ENCODE measurements at places on chromosomes 3 and 15.

GRCh38 chr15:59963322-59963721 is 40.8 kb upstream of the FOXB1 start:
- DNase-seq: no peak

DNA sequence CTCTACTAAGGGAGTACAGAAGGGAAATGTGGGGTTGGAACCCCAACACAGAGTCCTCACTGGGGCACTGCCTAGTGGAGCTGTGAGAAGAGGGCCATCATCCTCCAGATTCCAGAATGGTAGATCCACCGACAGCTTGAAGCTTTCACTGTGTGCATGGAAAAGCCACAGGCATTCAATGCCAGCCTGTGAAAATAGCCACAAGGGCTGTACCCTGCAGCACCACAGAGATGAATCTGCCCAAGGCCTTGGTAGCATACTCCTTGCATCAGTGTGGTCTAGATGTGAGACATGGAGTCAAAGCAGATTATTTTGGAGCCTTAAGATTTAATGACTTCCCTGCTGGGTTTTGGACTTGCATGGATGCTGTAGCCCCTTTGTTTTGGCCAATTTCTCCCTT is 39.3 kb upstream of the KCNMB2 start:
- DNase-seq: no peak

DNA sequence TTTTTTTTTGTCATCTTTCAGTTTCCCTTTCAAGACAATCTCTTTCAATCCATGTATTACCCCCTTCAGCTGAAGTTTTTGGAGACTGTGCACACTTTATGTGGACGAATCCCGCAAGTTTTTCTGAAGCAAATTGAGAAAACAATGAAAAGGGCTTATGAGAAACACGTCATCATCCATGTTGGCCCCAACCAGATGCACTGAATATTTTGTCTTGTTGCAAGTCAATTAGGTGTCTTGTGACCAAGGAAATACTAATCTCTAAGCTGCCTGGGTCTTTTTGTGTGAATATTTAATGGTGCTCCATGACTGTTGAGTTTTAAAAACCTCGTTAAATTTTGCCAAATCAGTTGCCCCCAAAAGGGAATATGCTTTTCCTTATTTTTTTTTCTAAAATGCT is 21.7 kb upstream of the PPP4R2 start:
- DNase-seq: no peak

GRCh38 chr3:64431526-64432091 is 206.3 kb upstream of the PRICKLE2 start:
- no peak for DNase-seq

DNA sequence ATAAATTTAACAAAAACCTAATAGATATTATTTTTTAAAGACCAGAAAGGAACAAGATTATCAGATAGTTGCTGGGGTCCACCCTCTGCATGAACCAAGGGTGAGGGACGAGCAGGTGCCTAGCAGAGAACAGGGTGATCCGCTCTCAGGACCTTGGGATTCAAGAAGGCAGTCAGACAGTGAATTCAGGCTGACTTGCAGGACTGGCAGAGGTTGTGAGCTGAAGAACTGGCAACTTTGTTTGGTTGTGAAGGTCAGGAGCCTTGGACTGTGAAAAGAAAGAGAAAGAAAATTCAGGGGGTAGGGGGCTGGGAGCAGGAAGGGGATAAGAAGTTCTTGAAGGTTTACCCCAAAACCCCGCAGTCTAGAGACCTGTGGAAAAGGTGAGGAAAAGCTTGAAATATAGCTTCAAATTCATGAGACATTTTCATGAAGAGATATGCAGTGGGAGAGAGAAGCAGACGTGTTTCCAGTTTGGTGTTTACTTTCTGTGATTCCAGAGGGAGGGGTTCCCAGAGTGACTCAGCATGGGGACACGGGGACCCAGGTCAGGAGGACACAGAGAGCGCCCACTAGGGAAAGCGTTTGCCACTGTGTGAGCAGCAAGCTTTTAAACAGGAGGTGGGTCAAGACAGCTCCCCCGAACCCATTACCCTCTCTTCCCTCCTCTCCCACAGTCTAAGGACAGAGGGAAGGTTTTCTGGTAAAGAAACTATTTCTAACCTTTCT is 217.2 kb upstream of the UMPS start:
- no peak for DNase-seq

- no peak for DNase-seq
These were observed 161.7 kb downstream of the CFAP20DC start for GRCh38 chr3:58888087-58888486.

GRCh38 chr3:49616061-49616460 is 58.1 kb upstream of the APEH start:
- no peak for DNase-seq

- DNase-seq: no peak
These were observed 35.0 kb upstream of the TNFAIP8L3 start for GRCh38 chr15:51129535-51130188.

GRCh38 chr3:179788996-179789395 is 136.2 kb downstream of the USP13 start:
- DNase-seq: no peak

DNA sequence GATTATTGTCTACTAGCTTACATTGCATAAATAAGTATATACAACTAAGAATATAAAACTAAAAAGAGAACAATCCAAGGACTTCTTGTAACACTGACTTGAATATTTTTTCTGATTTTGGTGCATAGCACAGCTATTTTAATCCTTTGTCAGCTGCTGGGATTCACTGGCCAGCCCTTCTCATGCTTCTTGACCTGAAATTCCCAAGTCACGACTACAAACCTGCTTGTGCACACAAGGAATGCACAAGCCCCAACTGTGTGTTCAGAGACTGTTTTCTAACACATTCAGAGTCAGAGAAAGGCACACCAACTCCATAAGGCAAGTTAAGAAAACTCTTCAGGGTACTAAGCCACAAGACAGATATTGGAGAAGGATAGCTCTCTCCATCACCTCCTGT is 80.9 kb downstream of the TNIK start:
- DNase-seq: no peak

DNA sequence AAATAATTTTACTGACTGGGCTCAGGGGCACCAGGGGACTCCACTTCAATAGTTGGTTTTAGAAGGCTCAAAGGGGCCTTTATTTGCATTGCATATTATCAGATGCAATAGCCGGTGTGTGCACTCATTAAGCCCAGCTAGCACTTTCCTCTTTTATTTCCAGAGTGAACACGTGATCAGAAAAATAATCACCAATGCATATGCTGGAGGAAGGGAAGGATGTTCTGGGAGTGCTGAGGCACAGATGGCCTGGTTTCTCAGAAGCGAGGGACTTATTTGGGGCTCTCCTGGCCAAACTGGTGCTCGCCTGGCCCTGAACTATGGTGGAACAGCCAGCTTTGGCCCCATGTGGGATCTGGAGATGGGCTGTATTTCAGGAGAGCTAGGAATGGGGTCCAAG is 60.4 kb upstream of the SEC13 start:
- no peak for DNase-seq

GRCh38 chr3:125214738-125215137 is 2.2 kb upstream of the SLC12A8 start:
- DNase-seq: no peak

DNA sequence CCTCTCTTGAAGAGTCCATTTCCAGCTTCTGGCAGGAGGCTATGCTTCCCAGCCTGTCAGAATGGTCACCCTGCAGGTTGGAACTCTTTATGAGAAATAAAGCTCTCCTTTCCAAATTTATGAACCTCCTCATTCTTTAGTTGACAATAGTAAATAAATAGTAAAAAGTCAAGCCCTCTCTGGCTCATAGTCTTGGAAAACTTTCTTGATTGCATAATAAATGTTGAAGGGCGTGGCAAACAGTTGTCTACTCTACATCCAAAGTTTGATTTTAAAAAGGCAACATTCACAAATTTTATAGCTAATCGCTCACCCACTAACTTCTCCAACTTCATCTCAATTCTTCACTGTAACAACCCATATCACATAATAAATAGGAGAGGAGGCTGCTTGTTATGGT is 58.8 kb downstream of the MCF2L2 start:
- no peak for DNase-seq

- no peak for DNase-seq
These were observed 178.6 kb downstream of the KCNAB1 start for GRCh38 chr3:156298938-156299337.

- DNase-seq: no peak
These were observed 1045.9 kb downstream of the MCTP2 start for GRCh38 chr15:95277266-95277665.

- no peak for DNase-seq
These were observed 3.2 kb upstream of the TBC1D23 start for GRCh38 chr3:100257586-100257985.

DNA sequence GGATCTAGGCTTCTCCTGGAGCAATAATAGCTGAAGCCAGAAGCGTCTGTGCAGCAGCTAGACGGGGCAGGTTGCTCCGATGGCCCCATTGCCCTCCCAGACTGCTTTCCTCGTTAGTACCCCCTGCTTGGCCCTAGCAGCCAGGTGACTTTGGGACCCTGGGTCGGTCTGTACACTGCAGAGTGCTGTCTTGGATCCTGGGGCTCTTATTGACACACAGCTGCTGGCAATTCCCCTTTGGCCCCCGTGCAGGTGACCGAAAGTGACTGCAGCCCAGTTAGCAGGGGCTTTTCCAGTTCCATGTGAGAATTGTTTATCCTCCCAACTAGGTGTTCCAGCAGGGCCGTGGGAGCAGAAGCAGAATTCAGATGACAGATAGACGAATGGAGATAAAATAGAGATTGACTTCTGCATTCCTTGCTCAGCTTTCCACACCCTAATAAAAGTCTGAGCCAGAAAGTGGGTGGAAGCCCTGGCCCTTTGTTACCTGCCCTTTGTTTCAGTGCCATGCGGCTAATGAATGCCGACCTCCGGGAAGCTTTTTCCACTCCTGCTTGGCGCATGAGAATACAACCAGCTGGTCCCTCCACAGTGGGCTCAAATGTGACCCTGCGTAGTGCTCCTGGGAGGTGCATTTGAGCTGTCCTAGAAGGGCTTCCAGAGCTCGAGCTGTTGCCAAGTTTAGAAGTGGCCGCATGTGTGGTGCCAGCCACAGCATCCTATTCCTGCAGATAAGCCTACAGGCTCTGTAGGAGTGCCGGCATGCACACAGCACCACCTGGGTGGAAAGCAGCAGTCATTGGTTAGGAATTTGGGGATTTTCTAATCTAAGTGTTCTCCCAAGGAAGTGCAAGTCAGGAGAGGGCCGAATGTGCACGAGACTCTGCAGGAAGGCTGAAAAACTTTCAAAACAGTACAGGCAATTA is 94.4 kb downstream of the SLCO3A1 start:
- DNase-seq: peak; percentile 41

GRCh38 chr3:43028678-43029490 is 49.8 kb downstream of the GASK1A start:
- DNase-seq: no peak

GRCh38 chr3:161051856-161052255 is 53.3 kb downstream of the B3GALNT1 start:
- no peak for DNase-seq

- DNase-seq: peak; percentile 45
These were observed 3.9 kb downstream of the PRKCD start for GRCh38 chr3:53164911-53165310.

- DNase-seq: no peak
These were observed 117.7 kb downstream of the POLR2M start for GRCh38 chr15:57824186-57824585.

GRCh38 chr15:80570553-80570952 is 124.6 kb upstream of the ABHD17C start:
- no peak for DNase-seq

DNA sequence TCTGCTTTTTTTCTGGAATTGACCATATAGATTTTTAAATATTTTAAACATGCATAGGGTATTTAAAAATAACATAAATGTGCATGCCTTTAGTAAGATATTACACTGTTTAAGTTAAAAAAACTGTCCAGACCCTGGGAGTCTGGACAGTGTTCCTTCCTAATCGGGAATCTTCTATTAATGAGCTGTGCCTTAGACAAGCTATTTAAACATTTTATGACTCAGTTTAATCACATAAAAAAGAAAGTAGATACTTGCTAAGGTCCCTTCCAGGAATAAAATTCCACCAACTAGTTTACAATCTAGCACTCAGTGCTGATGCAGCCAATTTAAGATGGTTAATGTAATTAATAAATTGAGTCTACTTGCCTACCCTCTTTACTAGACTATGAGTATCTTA is 140.4 kb upstream of the DPH6 start:
- DNase-seq: no peak

DNA sequence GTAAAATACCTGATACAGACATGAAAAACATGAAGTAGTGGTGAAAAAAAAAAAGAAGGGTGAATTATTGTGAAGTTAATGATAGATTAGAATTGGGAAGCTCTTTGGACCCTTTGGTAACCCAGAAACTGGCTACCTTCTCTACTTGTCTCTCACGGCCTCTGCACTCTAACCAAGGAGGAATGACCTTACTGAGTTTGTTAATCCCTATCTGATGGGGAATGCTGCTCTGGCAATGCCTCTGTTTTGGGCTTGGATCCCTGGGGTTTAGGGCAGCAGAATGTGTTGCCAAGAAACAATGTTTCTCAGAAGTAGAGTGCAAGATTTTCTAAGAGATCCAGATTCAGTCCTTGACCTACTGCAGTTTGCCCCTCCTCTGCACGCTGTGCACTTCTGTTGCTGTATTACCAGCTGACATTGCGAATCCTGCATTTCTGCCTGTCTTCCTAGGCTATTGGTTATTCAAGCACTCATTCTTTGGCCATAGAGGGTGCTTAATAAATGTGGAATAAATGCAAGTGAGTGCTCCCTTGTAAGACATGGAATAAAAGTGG is 49.2 kb upstream of the MAP3K13 start:
- DNase-seq: no peak

GRCh38 chr3:37701734-37702433 is 159.8 kb upstream of the CTDSPL start:
- DNase-seq: no peak

- DNase-seq: peak; percentile 96
These were observed 1.4 kb downstream of the ACVR2B start for GRCh38 chr3:38454884-38455638.

DNA sequence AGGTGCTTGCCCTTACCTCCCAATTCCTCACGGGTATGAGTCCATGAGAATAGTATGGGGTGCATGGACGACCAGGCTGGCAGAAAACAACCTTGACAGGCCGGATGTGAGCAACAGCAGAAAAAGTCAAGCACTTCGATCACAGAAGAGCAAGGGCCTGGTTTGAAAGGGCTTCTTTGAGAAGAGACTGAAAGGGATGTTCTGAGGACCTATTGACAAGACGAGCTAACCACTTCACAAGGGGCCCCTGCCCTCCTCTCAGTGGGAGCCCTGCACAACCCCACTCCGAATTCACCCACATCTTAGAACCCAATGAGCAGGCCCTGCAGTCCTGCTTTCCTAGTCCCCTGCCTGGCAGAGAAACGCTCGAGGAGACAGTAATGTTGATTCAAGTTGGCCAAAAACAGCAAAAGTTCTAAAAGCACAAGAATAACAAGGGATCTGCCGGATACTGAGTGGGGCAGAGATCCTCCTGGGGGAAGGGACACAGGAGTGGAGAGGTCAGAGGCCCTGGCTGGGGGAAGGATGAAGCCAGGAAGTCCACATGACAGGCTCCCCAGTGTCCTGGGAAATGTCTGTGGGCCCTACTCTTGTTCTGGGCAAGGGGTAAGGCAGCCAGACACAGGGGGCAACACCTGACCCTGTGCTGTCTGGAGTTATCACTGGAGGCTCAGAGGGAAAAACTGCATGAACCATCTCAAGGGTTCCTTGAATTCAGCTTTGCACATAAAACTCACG is 14.8 kb upstream of the CX3CR1 start:
- DNase-seq: no peak

GRCh38 chr3:147388700-147389580 is 17.4 kb downstream of the ZIC4 start:
- no peak for DNase-seq

Data from 8988T (cell line).